Mesothelial cell of epicardium (in vitro differentiated cells): ENCODE measurements at places on chromosomes 2 and 18. TPM values are rescaled to one million over a fixed set of nuclear protein-coding genes. Genes with fewer than 3 reads are reported as not detected.

- peaks cover 5% of the 10 kb centered on the region for H3K36me3 ChIP-seq
- no peaks in the 10 kb centered on the region for H3K27me3 ChIP-seq
- H3K27ac ChIP-seq: peak overlapping the region; percentile 87
- H3K4me3 ChIP-seq: no peak overlapping the region
Observed at GRCh38 chr2:237708491-237708890, 81.1 kb downstream of the LRRFIP1 start.

- H3K36me3 ChIP-seq: peaks cover 45% of the 10 kb centered on the region
- H3K4me1 ChIP-seq: peaks cover 2% of the 10 kb centered on the region
- no peak for DNase-seq
- H3K27me3 ChIP-seq: no peaks in the 10 kb centered on the region
- H3K27ac ChIP-seq: no peak overlapping the region
- H3K4me3 ChIP-seq: no peak overlapping the region
Observed at GRCh38 chr2:218813771-218814460, 17.7 kb downstream of the PRKAG3 start.

GRCh38 chr2:4465671-4466070 is 762.3 kb downstream of the DCDC2C start:
- H3K4me1 ChIP-seq: no peaks in the 10 kb centered on the region
- no peak overlapping the region for H3K4me3 ChIP-seq
- no peak overlapping the region for H3K27ac ChIP-seq
- H3K36me3 ChIP-seq: no peaks in the 10 kb centered on the region
- DNase-seq: no peak

The FAM110C gene
- 6.4 to 9.7 TPM (median 7.8 TPM) in 3 replicates for total RNA-seq

DNA sequence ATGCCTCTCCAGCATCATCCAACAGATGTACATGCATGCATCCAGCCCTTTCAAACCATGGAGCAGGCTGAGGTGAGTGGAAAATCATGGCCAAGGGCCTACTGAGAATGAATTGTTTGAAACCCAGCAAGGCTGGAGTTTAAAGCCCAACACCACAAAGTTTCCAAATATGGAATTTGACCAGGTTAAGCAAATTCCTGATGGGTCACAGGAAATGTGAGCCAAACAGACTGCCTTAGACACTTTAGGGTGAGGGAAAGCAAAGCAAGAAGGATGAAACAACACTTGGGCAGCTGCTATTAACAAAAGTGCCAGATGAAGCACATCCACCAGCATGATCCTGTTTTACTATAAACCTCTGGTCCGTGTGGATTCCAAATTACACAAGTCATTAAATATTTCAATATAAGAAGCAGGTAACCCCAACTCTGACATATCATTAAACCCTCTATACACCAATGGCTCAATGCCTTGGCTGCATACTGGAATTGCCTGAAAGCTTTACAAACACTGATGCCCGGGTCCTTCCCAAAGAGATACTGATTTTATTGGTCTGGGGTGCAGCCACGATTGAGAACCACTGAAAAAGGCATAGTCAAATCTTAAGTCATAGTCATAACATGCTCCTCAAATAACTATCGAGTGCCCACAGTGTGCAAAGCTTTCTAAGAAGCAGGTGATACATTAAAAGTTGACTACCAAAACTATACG is 9.1 kb downstream of the KLF7 start:
- H3K4me1 ChIP-seq: peaks cover 34% of the 10 kb centered on the region
- no peak overlapping the region for H3K4me3 ChIP-seq
- H3K36me3 ChIP-seq: no peaks in the 10 kb centered on the region
- DNase-seq: no peak
- no peaks in the 10 kb centered on the region for H3K27me3 ChIP-seq
- no peak overlapping the region for H3K27ac ChIP-seq

DNA sequence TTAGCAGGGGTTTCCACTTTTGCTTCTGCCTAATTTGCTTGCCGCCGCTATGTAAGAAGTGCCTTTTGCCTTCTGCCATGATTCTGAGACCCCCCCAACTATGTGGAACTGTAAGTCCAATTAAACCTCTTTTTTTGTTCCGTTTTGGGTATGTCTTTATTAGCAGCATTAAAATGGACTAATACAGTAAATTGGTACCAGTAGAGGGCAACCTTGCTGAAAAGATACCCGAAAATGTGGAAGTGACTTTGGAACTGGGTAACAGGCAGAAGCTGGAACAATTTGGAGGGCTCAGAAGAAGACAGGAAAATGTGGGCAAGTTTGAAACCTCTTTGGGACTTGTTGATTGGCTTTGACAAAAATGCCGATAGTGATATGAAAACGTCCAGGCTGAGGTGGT is 216.1 kb upstream of the FSIP2 start:
- H3K27ac ChIP-seq: no peak overlapping the region
- no peak for DNase-seq
- H3K4me3 ChIP-seq: no peak overlapping the region
- peaks cover 22% of the 10 kb centered on the region for H3K36me3 ChIP-seq

DNA sequence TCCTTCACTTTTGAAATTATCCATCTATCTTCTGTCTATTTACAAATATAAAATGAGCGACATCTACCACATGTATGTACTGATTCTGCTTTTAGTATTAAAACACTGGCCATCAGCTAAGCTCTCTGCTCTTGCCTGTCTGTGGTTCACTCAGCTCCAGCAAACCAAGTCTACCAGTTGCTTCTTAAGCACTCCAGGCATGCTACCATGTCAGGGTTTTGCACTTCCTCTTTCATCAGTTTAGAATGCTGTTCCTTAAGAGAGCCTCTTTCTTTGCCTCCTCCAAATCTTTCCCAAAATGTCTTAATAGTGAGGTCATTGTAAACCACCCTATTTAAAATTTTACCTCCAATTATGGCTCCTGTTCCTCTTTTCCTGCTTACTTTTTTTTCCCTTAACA is 59.5 kb downstream of the SCN3A start:
- no peak overlapping the region for H3K27ac ChIP-seq
- H3K36me3 ChIP-seq: no peaks in the 10 kb centered on the region
- no peaks in the 10 kb centered on the region for H3K27me3 ChIP-seq
- peaks cover 4% of the 10 kb centered on the region for H3K4me1 ChIP-seq
- H3K4me3 ChIP-seq: no peak overlapping the region
- DNase-seq: no peak

GRCh38 chr2:110101901-110102803 is 13.5 kb downstream of the MALL start:
- peaks cover 63% of the 10 kb centered on the region for H3K4me1 ChIP-seq
- DNase-seq: no peak
- H3K27ac ChIP-seq: peak overlapping the region; percentile 73
- no peaks in the 10 kb centered on the region for H3K36me3 ChIP-seq
- no peak overlapping the region for H3K4me3 ChIP-seq

DNA sequence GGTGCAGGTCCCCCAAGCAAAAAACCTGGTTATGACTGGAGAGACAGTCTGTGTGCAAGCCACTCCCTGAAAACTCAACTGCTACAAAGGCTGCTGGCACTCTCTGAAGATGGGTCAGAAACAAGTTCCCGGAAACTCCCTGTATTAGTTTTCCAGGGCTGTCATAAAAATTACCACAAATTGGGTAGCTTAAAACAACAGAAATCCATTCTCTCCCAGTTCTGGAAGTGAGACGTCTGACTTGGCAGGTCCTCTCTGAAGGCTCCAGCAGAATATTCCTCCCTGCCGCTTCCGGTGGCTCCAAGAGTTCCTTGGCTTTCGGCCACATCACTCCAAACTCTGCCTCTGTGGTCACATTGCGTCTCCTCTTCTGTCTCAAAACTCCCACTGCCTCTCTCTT is 30.1 kb upstream of the SERPINE2 start:
- DNase-seq: no peak
- H3K36me3 ChIP-seq: no peaks in the 10 kb centered on the region
- peaks cover 6% of the 10 kb centered on the region for H3K4me1 ChIP-seq
- H3K4me3 ChIP-seq: no peak overlapping the region
- peaks cover 8% of the 10 kb centered on the region for H3K27me3 ChIP-seq

- H3K27ac ChIP-seq: peak overlapping the region; percentile 95
- H3K4me3 ChIP-seq: no peak overlapping the region
- H3K4me1 ChIP-seq: peaks cover 49% of the 10 kb centered on the region
Observed at GRCh38 chr18:22683196-22683676, 249.9 kb upstream of the RBBP8 start.

The ACTR1B gene
- 72.7 to 76.6 TPM (median 74.3 TPM) in 3 replicates for total RNA-seq
